Neural progenitor cell (in vitro differentiated cells): ENCODE measurements at places on chromosomes 5 and 9.

GRCh38 chr9:109556061-109556460 lies 58.0 kb upstream of the PTPN3 start:
- no peak for DNase-seq
- no peaks in the 10 kb centered on the region for H3K36me3 ChIP-seq
- H3K4me3 ChIP-seq: no peak overlapping the region

GRCh38 chr5:180832638-180833068 lies 28.4 kb downstream of the ZFP62 start:
- no peaks in the 10 kb centered on the region for H3K36me3 ChIP-seq
- H3K27ac ChIP-seq: no peak overlapping the region
- no peak for DNase-seq
- peaks cover 16% of the 10 kb centered on the region for H3K27me3 ChIP-seq
- no peak overlapping the region for H3K4me3 ChIP-seq

GRCh38 chr5:143374496-143375217 lies 28.8 kb downstream of the NR3C1 start:
- H3K36me3 ChIP-seq: no peaks in the 10 kb centered on the region
- no peak overlapping the region for H3K27ac ChIP-seq
- H3K27me3 ChIP-seq: no peaks in the 10 kb centered on the region
- H3K4me1 ChIP-seq: no peaks in the 10 kb centered on the region
- DNase-seq: no peak

DNA sequence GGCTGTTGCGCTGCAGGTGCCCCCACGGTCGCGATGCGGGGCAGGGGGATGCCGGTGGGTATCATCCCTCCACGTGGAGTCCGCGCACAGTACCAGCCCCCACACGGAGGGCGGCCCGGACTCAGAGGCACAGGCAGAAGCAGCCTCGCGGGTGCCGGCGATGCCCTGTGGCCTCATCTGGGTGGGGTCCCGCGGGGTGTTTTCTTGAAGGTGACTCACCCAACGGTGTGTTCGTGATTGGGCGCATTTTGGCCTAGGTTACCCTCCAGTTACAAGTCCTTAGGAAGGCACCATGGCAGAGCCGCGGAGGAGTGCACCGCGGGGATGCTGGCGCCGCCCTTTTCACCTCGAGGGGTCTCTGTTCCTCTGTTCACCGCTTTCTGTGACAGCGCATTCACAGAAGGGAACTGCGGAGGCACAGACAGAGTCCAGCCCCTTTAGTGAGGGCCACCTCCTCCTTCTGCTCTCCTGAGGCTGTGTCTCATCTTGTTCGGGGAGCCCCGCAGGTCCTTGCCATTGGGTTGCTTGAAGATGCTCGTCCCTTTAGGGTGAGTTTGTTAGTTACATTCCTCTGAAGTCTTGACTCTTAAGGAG lies 21.6 kb upstream of the EXOC3 start:
- H3K27ac ChIP-seq: no peak overlapping the region
- H3K27me3 ChIP-seq: no peaks in the 10 kb centered on the region
- no peaks in the 10 kb centered on the region for H3K36me3 ChIP-seq
- H3K4me1 ChIP-seq: no peaks in the 10 kb centered on the region
- DNase-seq: no peak
- H3K4me3 ChIP-seq: no peak overlapping the region
